Non-pigmented ciliary epithelial cell (primary cell): ENCODE measurements at places on chromosomes 1 and 21.
A peak's percentile ranks its signal among the peaks of the same experiment; 100 is the strongest.

GRCh38 chr1:19477284-19478249, 7.8 kb downstream of the CAPZB start:
- DNase-seq: no peak

GRCh38 chr1:155210314-155211104, 2.0 kb downstream of the MTX1 start:
- DNase-seq: no peak

DNA sequence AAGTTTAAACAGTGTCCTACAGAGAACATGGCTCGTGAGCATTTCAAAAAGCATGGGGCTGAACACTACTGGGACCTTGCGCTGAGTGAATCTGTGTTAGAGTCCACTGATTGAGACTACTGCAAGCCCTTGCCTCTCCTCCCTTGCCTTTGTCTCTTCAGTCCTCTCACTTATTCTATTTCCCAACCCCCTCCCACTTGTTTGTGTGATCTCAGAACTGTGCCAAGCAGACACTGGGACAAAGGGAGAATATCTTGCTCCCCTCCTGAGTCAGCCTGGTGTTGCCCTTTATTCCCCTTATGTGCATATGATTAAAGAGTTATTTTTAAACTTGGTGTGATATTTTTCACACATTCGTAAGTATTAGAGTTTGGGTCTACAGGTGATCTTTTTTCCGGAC, 11.1 kb upstream of the RPRD2 start:
- DNase-seq: no peak

- no peak for DNase-seq
Observed at GRCh38 chr1:66239834-66240233, 294.1 kb upstream of the SGIP1 start.

DNA sequence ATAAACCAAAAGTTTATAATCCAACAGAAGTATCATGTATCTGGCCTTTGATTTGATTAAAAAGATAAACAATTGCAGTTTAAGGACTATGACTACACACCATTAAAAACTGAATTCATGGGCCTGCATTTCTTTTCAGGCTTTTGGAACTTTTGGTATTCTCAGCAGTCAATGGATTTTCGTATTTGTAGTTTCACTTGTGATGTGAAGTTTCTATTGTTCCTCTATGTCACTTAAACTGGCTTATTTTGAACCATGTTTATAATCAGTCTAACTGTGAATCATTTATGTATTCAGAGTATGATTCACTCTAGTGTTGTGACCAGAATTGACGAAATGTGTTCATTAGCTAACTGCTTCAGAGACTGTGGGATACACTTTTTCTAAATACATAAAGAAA, 132.9 kb downstream of the COQ8A start:
- DNase-seq: peak; percentile 6

GRCh38 chr1:173084292-173084691, 33.6 kb upstream of the TNFSF18 start:
- DNase-seq: no peak

DNA sequence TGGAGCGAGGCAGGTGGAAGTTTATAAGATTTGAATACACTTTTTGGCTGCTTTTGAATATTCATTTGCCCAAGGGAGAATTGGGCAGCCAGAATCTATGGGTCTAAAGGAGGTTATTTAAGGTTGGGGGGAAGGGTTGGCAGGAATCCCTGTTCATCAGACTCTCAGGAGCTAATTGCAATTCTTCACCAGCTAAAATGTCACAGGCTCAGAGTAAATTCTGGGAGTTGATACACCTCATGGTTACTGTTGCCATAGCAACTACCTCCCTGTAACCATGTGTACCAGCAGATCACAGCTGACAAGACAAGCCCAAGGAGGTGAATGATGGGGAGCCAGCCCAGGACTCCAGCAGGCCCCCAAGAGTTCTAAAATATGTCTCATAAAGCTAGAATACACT, 75.5 kb downstream of the CAMK2N1 start:
- no peak for DNase-seq

GRCh38 chr1:12031039-12031980, 12.0 kb downstream of the MIIP start:
- no peak for DNase-seq

DNA sequence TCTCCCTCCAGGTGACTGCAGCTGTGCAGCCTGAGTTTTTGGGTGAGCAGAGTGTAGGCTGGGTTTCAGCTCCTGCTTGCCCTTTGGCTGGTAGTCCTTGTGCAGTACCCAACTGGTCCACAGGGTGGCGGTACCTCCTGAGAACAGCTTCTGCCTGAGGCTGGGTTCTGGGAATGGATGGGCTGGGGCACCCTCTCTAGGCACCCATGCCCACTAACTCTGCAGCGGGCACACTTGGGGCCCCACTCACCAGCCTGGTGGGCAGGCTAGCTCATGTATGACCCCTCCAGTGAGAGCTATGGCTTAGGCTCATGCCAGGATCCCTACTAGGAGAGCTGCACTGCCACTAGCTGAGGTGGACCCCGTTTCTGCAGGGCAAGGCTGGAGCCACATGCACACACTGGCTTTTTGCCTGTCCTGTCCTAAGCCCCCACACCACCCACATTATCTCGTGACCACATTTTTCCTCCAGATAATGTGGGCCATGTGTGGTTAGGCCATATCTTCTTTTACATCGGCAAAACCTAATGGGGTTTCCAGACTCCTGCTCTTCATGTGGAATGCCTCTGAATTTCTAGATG, 15.5 kb upstream of the GSTM4 start:
- no peak for DNase-seq

GRCh38 chr1:197093226-197093885, 26.3 kb upstream of the F13B start:
- DNase-seq: no peak

GRCh38 chr1:165443539-165444311, 1.2 kb downstream of the RXRG start:
- DNase-seq: no peak

GRCh38 chr21:34844013-34844923, 175.5 kb downstream of the CLIC6 start:
- DNase-seq: no peak

- no peak for DNase-seq
Observed at GRCh38 chr1:113021430-113022085, 51.4 kb upstream of the LRIG2 start.

- DNase-seq: no peak
Observed at GRCh38 chr1:245221805-245222204, 67.0 kb downstream of the KIF26B start.

DNA sequence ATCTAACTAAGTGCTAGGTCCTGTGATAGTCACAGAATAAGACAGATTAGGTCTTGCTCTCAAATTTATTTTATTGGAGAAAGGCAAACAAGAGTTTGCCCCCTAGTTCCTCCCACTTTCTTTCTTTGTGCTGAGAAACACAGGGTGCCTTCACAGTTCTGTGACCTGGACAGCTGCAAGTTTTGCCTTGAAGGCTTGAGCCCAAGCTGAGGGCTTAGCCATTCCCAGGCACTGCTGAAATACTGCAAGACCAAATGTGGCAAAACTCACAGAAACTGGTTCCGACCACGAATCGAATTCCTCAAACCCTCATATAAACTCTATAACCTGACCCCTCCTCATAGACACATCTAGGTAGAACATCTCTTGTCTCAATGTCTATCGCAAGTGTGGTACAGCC, 227.9 kb downstream of the RERE start:
- DNase-seq: no peak

GRCh38 chr1:233707153-233707879, 93.4 kb downstream of the KCNK1 start:
- peak; percentile 11 for DNase-seq

DNA sequence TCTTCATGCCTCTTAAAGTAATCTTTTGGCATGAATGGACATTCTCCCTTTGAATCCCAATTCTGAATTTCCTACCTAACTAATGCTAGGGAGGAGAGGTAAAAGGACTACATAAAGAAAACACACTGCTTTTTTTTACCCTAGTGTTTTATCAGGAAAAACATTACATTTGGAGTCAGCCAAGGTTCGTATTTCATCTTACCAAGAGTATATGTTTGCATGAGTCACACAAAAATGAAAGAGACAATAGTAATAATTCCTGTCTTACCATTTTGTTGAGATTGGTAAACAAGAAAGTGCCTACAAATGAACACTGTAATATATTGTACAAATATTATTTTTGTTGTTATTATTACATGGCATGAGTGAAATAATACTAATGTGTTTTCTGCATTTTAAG, 112.9 kb upstream of the WARS2 start:
- DNase-seq: peak; percentile 3

DNA sequence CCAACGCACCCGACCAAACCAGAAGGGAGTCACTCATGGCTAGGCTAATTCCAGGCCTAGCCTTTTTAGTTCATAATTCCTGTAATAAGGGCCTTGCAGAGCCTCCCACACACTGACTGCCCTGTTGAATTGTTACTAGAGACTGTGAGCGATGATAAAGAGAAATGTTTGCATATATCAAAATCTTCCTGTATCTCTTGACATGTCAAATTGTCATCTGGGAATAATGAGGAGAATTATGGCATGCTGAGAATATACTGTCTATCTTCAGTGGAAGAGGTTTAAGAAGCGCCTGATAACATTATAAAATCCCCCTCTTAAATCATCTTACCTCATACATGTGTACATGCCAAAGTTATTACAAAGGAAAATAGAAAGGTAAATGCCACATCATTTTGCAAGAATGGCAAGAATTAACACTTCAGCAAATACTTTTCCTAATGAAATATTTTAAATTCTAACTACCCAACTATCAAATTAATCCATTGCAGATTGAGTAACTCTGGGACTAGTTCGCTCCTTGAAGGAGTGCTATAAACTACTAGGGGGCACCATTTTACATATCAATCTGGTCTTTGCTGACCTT, 144.1 kb downstream of the CENPF start:
- DNase-seq: no peak

DNA sequence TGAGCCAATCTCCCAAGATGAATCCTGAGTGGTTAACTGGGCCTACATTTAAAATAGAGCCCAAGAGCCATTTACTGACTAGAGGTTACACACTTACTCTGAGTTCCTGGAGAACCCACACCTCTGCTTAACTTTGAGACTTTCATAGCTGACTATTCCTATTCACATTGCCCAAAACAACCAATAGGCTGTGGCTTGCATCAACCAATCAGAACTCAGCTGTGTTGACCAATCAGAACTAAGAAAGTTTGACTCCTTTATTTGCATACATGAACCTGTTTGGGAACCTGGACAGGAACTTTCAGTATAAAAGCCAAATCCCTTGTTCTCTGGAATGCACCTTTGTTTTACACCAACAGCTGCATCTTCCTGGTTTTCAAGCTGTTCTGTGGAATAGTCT, 9.5 kb downstream of the ZSWIM5 start:
- DNase-seq: no peak

- DNase-seq: no peak
Observed at GRCh38 chr1:241457421-241457820, 62.1 kb downstream of the FH start.

- DNase-seq: no peak
Observed at GRCh38 chr1:247370786-247371732, 39.4 kb upstream of the ZNF496 start.

GRCh38 chr1:78561856-78562255, 58.4 kb upstream of the IFI44L start:
- DNase-seq: no peak

DNA sequence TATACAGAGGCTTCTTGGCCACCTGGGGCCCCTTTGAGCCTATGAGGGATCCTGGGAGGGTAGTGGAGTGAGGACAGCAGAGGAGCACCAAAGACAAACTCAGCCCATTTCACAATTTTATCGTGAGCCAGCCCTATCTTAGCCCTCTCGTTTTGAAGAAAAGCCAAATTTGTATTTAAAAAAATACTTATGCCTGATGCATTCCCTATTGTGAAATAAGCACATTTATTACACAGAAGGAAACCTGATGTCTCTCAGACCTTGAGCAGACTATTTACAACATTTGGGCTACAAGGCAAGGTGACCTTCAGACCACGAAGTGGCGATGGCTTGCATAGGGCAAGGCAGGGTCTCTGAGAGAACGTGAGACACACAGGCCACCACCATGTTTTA, 41.3 kb upstream of the H6PD start:
- DNase-seq: no peak

- DNase-seq: no peak
Observed at GRCh38 chr1:240936911-240937668, 325.1 kb upstream of the GREM2 start.

DNA sequence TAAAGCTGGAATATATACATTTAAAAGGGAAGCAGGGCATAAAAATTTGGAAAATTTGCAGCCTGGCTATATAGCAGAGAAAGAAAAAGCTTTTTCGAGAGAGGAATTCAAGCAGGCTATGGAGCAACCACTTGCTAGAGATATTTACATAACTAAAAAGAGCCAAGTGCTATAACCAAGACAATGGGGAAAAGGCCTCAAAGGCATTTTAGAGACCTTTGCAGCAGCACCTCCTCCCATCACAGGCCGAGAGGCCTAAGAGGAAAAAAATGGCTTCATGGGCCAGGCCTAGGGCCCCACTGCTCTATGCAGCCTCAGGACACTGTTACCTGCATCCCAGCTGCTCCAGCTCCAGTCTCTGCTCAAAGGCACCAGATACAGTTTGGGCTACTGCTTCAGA, 37.0 kb downstream of the CAPN9 start:
- DNase-seq: no peak

DNA sequence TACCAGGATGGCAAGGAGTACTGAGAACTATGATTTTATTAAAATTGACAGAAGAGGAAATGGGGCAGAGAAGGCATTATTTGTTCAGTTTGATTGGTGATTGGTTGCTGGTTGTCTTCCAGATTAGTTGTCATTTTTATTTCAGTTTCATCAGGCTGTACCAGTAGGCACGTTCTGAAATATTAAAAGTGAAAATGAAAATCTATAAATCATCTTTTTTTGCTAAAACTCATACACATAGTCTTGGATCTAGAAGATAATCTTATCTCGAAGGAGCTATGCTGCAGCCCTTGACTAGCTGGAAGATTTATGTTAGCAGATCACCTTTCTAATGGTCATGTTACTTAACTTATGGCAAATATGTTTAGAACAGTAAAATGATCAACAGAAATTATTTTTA, 29.0 kb downstream of the NEK7 start:
- DNase-seq: no peak

DNA sequence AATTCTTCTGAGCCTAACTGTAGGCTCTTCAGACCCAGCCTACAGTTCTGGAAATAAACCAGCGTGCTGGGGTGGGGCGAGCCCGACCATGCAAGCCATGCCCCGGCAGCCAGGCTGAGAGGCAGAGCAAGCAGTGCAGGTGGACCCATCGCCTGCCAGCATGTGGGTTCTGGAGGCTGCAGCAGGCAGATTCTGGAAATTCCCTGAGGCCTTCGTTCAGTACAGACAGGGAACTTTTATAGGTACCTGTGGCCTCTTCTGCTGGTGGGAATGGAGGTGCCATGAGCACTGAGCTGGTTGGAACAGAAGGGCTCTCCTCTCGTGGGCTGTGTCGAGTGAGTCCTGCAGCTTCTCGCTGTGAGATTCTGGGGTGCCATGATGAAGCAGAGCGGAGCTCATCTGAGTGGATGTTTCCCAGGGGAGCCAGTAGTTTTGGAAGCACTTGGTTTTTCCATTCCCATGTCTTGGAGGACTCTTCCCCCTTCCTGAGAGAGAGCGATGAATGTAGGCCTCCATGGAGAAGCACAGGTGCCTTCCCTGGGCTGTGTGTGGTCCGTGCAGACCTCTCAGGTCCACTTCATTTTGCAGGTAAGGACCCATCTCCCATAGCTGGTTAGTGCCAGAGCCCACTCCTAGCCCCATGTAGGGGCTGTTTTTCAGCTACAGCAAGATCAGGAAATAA, 94.1 kb downstream of the PCBP3 start:
- DNase-seq: no peak

GRCh38 chr1:245855846-245856730, 651.0 kb downstream of the SMYD3 start:
- no peak for DNase-seq
